Naive B cell (primary cell): ENCODE measurements at places on chromosomes 6 and 20. TPM values are rescaled to one million over a fixed set of nuclear protein-coding genes. Genes with fewer than 3 reads are reported as not detected.

DNA sequence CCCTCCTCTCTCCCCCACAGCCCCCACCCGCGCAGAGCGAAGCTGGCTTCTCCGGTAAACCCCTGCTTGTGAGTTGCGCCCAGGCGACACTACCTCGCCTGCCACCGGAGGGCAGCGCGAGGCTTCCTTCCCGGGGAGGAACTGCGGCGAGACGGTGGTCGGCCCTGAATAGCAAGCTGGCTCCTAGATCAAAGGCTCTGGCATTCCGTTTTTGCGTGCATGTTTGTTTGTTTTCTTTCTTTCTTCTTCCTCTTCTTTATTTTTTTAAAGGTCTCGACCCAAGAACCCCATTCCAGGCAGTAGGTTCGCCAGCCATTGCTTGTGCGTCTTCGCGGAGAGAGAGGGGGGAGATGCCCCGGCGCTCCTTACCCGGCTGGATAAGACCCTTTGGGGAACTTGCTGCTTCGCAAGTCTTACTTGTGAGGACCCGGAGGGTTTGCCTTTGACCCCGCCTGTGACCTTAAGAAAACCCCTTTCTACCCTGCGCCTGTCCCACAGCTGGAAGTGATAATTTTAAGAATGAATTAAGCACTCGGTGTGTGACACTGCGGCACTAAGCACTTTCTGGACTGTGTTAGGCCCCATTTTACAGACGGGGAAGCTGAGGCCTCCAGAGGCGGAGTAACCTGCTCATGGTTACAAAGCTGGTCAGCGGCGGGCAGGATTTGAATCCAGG is 92.7 kb upstream of the SIRPA start:
- peak; percentile 80 for DNase-seq
- peak overlapping the region; percentile 93 for H3K4me3 ChIP-seq
- H3K36me3 ChIP-seq = no peaks in the 10 kb centered on the region
- no peaks in the 10 kb centered on the region for H3K27me3 ChIP-seq

DNA sequence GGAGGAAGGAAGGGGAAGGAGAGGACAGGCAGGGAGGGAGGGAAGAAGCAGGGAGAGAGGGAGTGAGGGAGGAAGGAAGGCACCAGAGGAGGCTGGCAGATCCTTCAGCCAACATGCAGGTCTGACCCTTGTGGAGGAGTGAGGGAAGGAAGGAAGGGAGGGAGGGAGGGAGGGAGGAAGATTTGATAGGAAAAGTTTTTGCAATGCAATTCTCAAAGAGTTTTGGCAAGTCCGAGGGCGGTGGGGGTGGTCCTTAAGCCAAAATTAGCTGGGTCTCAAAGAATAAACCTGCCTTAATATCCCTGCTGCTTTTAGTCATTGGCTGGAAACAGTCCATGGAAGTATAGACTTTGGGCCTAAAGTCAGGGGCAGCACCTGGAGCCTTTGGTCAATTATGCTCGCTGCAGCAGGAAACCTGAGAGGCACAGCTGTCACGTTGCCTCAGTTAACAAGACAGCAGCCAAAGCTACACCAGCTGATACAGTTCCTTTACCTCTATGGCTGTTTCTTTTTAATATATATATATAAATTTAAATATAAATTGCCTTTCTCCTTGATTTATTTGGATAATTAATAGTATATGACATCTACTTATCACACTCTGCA is 115.7 kb upstream of the RALGAPA2 start:
- peaks cover 21% of the 10 kb centered on the region for H3K36me3 ChIP-seq
- no peak for DNase-seq
- no peaks in the 10 kb centered on the region for H3K4me1 ChIP-seq
- H3K4me3 ChIP-seq = no peak overlapping the region
- no peak overlapping the region for H3K27ac ChIP-seq
- peaks cover 34% of the 10 kb centered on the region for H3K27me3 ChIP-seq

DNA sequence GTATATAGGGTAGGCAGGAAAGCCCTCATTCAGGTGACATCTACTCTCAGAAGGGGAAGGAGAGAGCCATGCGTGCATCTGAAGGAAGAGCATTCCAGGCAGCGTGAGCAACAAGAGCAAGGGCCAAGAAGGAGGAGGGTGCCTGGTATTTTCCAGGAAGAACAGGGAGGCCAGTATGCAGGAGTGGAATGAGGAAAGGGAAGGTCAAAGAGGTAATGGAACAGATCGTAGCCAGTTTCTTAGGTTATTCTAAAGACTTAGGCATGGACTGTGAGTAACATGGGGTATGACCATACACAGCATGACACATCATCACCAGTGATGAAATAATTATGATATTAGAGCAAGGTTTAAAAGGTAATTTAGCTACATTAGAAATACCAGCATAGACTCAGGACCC is 24.1 kb downstream of the ALDH8A1 start:
- no peaks in the 10 kb centered on the region for H3K27me3 ChIP-seq
- H3K4me1 ChIP-seq = no peaks in the 10 kb centered on the region
- H3K36me3 ChIP-seq = no peaks in the 10 kb centered on the region
- H3K4me3 ChIP-seq = no peak overlapping the region
- no peak for DNase-seq
- H3K27ac ChIP-seq = no peak overlapping the region

GRCh38 chr6:134928151-134928900 is 21.6 kb downstream of the ALDH8A1 start:
- no peak for DNase-seq
- H3K27ac ChIP-seq = no peak overlapping the region
- no peaks in the 10 kb centered on the region for H3K4me1 ChIP-seq

DNA sequence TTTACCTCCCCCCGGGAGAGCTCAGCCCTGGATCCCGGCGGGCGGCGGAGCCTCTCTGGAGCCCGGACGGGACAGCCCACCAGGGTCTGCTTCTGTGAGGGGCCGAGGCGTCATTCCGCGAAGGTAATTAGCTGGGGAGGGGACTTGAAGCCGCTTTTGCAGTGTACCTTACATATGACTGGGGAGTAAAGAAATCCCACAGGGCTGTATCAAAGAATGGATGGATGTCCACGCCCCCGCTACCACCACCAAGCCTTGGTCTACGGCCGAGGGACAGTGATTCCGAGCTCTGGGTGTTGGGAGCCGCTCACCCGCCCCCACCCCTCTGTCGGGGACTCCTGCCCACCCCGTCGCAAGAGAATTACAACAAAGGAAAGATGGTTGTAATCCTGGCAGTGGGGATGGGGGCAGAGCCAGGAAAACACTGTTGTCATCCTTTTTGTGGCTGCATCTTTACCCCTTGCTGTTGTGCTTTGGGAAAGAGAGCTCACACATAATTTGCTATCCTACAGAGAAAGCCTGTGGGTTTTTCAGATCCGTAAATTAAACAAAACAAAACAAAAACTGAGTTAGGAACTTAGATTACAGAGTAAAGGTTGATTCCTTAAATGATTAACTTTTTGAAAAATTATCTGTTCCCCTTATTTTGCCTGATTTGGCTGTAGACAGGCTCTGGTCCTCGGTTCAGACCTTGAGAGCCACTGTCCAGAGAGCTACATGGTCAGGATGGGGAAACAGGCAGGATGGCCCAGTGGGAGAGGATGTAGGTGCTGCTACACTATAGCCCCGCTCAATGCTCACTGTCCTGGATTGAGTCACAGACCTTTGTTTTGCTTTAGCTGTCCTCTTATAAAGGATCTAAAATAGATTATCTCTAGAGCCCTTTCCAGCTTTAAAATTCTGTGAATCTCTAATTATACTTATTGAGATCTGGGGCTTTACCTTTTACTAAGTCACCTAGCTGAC is 997 bp upstream of the FBXO30 start:
- peak overlapping the region; percentile 97 for H3K27ac ChIP-seq
- no peaks in the 10 kb centered on the region for H3K27me3 ChIP-seq
- H3K4me3 ChIP-seq = peak overlapping the region; percentile 96
- H3K36me3 ChIP-seq = no peaks in the 10 kb centered on the region
- peaks cover 44% of the 10 kb centered on the region for H3K4me1 ChIP-seq
- DNase-seq = no peak

DNA sequence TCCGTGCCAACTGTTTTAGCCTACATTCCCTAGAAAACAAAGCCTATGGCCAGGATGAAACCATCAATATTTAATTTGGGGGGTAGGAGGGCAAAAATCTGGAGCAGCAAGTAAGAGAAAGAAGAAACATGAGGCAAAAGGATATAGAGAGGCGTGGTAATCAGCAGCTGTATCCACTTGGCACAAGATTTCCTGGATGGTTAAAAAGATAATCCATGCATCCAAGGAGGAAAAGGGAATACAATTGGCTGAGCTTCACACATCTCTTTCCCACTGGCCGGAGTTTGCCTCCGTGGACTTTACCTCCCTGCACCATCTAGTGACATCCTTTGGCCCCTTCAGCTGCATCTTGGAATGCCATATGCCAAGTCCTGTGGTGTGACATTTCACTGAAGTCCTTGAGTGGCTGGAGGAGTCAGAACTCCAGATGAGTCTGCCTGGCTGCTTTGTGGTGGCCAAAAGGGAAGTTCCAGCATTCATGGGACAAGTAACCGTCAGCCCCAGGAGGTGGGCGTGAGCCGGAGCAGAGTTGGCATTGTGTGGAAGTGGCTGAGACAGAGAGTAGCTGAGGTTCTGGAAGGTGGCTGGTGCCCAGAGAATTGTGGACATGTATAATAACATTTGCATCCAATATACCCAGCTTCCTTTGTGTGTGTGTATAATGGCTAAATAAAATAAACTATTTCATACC is 13.7 kb upstream of the TMX4 start:
- no peaks in the 10 kb centered on the region for H3K36me3 ChIP-seq
- no peak overlapping the region for H3K4me3 ChIP-seq
- H3K4me1 ChIP-seq = no peaks in the 10 kb centered on the region
- no peaks in the 10 kb centered on the region for H3K27me3 ChIP-seq
- DNase-seq = no peak

DNA sequence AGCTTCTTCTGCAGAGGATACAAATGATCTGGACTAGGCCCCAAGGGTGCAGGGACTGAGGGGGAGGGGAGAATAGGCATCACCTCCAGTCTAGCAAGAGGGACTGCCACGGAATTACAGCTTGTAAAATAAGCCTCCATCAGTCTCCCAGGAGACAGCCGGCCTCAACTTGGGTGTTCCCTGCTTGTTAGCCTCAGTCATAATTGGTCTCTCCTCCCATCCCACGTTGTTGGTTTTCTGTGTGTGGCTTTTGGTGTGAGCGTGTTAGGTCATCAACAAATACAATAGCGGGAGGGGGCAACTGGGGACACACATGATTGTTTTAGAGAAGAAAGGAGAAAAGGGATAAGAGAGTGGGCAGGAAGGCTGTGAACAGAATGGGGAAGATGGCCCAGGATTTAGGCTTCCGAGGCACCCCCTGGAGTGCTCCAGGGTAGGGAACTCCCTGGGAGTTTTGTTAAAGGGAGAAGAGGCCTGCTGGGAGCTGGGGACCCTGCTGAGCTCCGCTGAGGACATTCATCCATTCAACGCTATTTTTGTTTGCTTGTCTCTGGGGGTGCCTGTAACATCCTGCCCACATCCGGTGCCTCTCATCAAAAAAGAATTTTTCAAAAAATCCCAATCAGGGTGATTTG is 9.2 kb downstream of the FOXA2 start:
- H3K27me3 ChIP-seq = peaks cover 87% of the 10 kb centered on the region
- no peak overlapping the region for H3K27ac ChIP-seq
- no peak overlapping the region for H3K4me3 ChIP-seq
- peaks cover 8% of the 10 kb centered on the region for H3K4me1 ChIP-seq

DNA sequence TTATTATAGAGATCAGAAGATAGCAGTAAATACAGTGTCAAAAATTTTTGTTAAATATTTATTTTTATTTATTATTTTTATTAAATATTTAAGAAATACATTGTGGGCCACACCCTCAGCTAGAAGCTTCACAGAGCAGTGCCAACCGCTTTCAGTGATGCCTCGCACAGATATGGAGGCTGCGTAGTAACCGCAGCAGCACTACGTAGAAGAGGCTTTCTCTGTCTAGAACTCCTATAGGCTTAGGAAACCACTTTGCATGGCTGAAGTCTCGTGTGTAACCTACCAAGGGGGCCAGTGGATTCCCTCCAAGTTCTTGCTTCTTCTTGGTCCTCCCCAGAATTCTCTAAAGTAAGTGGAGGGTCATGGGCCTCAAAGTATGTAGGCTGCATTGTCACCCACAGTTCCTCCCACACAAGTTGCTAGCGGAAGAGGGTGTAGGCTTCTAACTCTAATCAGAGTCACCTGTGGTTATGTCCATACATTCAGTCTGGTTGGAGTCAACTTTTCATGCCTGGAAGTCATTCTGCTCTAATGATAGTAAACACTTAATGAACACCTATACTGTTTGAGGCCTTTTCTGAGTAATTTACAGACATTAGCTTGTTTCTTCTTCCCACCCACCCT is 285.6 kb downstream of the CDKAL1 start:
- H3K36me3 ChIP-seq = peaks cover 25% of the 10 kb centered on the region
- no peaks in the 10 kb centered on the region for H3K4me1 ChIP-seq
- no peaks in the 10 kb centered on the region for H3K27me3 ChIP-seq
- no peak overlapping the region for H3K4me3 ChIP-seq

GRCh38 chr6:149476789-149477455 is 7.9 kb downstream of the ZC3H12D start:
- no peak for DNase-seq
- H3K27me3 ChIP-seq = no peaks in the 10 kb centered on the region
- H3K27ac ChIP-seq = peak overlapping the region; percentile 97
- H3K36me3 ChIP-seq = peaks cover 4% of the 10 kb centered on the region

DNA sequence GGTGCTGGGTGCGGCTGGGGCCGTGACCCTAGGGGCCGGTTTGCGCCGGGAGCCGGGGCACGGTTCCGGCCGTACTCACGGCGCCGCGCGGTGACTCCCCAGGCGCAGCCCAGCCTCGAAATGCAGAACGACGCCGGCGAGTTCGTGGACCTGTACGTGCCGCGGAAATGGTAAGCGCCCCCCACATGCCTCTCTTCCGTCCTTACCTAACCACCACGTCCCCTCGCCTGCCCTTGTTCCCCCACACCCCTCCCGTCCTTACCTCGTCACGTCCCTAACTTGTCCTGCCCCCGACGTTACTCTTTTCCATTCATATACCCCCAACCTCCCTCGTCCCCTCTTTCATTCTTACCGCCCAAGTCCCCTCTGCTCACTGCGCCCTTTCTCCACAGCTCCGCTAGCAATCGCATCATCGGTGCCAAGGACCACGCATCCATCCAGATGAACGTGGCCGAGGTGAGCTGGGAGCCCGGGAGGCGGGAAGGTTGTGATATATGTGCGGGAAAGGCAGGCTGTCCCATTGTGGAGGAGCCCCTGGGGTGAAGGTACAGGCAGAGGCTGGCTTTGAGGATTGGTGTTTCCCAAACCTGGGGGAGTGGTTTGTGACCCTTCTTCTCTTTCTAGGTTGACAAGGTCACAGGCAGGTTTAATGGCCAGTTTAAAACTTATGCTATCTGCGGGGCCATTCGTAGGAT is 463 bp downstream of the RPS21 start:
- no peak for DNase-seq
- peak overlapping the region; percentile 96 for H3K27ac ChIP-seq

- no peaks in the 10 kb centered on the region for H3K27me3 ChIP-seq
- H3K4me3 ChIP-seq = no peak overlapping the region
These were observed 63.2 kb downstream of the NOL4L start for GRCh38 chr20:32521780-32522525.

GRCh38 chr6:167932468-167933276 is 64.8 kb upstream of the KIF25 start:
- no peaks in the 10 kb centered on the region for H3K4me1 ChIP-seq
- no peak overlapping the region for H3K27ac ChIP-seq
- peaks cover under 1% of the 10 kb centered on the region for H3K36me3 ChIP-seq
- no peak for DNase-seq
- peaks cover 1% of the 10 kb centered on the region for H3K27me3 ChIP-seq

The MAPK13 gene
- polyA plus RNA-seq = 52.5 TPM

The NKAPL gene
- polyA plus RNA-seq = 0.25 TPM

The C20orf141 gene
- not detected for polyA plus RNA-seq

The TSBP1 gene
- not detected for polyA plus RNA-seq

The LRRN4 gene
- not detected for polyA plus RNA-seq
